ENCODE measurements at places on chromosomes 2 and 18.
A peak's percentile ranks its signal among the peaks of the same experiment; 100 is the strongest.

GRCh38 chr2:144261966-144262365, 258.0 kb downstream of the ZEB2 start:
- DNase-seq = no peak

- DNase-seq = peak; percentile 68
These were observed 37.2 kb downstream of the STEAP3 start for GRCh38 chr2:119260646-119261492.

DNA sequence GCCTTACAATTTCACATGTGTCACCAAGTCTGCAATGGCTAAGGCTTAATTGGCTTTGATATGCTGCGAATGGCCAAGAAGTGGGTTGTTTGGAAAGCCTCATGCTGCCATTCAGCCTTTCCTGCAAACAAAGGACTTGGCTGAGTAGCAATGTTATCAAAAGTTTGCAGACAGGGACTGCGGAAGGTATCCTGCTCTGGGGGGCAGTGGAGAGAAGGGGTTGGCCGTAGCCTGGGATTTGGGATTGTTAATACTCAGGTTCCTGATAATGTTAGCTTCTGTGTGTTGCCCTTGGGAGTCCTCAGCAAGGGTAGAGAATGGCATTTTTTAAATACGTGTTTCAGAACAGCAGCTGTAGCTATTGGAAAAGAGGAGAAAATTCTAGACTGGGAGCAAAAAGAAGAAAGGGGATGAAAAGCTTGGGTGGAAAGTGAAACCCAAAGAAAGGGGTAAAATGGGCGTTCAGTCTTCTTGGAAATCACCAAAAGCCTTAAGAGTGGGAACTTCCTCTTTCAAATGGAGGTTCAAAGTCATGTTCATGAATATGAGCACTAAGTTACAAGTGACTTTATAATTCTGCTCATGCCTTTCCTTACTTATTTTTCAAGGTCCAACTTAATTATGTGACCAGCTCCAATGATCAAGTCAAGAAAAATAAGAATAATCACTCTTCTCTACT, 325.1 kb downstream of the RNF144A start:
- no peak for DNase-seq

DNA sequence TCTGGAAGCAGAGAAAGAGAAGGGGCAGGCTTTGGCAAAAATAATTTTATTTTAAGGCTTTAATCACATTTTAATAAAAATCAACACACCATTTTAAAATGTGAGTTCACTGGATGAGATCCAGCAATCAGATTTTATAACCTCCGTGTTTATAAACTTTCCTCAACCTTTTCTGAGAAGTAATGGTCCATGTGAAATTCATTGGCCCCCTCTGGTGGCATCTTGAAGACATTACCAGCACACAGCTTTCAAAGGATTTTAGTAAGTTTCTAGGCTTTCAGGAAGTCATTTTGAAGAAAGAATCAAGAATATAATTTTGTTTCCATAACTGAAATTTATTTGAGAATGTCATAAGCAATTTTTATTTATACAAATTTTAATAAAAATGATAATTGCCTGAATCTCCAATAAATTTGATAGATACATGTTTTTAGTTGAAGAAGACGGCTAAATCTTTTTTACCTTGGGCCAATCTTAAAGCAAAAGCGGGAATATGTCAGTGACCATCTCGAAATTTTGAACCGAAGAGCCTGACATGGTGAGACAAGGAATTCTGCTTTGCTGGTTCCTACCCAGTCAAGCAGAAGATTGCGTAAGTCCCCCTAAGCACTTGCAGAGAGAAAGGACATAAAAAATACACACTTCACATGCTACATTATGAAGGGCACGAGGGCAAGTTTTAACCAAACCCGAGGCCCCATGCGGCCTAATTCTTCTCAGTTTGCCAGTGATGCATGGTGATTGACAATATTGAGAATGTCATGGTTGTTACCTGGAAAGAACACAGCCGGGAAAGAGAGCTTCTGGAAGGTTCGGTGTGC, 128.4 kb upstream of the CBLN2 start:
- DNase-seq = peak; percentile 39

DNA sequence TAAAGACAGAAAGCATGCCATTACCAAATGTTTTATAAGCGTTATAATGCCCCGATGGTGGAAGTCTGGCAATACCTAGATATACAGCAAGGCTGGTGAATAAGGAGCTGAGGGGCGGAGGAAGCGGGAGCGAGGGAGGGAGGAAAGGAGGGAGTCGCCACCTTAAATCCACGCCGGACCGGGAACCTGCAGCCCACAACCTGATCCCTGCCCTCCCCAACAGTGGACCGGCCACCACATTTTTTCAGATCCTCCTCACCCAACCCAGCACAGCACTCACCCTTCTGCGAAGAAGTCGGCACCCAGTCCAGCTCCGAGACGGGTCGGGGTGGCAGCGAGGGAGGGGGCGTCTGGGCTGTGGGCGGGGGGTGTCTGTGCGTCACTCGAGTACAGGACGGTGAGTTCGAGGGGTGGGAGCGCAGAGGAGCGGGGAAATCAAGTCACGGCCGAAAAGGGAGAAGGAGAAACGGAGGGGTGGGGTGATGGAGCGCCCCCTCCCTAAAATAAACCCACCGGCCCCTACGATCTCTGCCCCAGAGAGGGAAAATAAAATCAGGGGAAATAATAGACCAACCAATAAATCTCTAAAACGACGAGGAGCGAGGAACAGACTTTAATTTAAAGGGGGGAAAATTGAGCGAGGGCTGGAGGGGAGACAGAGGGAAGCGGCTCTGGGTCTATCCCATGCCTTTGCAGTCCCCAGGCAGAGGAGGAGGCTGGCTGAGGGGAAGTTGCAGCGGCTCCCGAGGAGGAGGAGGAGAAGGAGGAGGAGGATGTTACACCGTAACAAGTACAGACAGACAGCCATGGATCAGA, 96.5 kb upstream of the SERTAD2 start:
- DNase-seq = peak; percentile 38

GRCh38 chr2:221969087-221969829, 329.5 kb downstream of the PAX3 start:
- peak; percentile 76 for DNase-seq

DNA sequence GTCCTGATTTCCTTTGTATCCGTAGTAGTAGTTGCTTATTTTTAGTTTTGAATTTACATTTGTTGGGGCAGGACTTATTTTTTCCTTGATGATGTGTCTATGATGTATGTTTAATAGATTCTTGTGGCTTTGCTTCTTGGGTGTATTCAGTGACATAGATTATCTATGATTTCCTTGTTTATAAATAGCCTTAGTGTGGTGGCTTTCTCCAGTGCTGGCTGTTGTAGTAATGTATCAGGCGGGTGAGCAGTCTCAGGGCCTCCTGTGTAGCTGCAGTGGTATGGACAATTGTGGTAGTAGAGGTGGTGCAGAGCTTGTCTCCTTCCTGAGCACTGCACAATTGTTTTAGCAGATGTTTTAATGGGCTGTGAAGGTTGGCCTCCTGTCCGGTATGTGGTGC, 60.5 kb downstream of the SMCHD1 start:
- no peak for DNase-seq

- no peak for DNase-seq
These were observed 68.7 kb downstream of the MTHFD2 start for GRCh38 chr2:74267068-74267467.

DNA sequence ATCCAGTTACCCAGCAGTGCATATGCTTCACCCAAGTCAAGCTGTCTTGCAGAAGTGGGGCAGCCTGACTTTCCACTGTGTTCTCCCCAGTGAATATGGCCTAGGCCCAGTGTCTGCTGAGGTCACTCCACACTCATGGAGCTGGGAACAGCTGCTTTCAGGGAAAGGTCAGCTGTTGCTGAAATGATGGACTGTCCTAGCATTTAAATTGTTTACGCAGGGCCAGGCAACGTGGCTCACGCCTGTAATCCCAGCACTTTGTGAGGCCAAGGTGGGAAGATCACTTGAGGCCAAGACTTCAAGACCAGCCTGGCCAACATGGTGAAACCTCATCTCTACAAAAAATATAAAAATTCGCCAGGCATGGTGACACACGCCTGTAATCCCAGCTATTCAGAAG, 86.5 kb downstream of the LIPG start:
- DNase-seq = no peak

- no peak for DNase-seq
These were observed 262.0 kb downstream of the CAMKMT start for GRCh38 chr2:44623622-44624351.

DNA sequence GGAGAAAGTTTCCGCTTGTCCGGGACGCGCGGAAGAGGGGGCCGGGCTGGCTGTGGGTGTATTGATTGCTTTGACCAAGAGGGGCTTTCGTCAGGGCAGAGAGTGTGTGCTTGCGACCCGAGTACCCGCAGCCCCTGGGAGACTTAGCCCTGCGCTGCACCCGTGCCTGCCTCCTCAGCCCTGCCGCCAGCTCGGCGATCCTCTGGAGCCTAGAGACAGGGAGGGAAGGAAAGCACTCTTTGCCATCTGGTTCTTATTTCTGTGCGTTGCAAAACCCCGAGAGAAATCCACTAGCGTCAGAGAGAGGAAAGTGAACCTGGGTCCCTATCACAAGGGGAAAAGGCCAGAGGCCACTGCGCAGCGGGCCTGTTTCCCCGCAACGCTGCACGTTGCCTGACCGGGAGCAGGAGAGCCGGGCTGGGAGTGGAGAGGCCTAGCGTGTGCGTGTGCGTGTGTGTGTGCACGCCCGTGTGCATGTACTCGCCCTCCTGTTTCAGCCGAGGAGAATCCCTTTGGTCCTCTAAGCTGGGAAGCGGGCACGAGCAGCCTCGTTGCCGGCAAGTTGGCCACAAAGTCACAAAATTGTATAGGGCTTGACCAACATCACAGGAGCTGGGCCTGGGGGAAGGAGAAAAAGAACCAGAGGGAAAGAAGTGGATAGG, 1.7 kb downstream of the SIX3 start:
- no peak for DNase-seq

DNA sequence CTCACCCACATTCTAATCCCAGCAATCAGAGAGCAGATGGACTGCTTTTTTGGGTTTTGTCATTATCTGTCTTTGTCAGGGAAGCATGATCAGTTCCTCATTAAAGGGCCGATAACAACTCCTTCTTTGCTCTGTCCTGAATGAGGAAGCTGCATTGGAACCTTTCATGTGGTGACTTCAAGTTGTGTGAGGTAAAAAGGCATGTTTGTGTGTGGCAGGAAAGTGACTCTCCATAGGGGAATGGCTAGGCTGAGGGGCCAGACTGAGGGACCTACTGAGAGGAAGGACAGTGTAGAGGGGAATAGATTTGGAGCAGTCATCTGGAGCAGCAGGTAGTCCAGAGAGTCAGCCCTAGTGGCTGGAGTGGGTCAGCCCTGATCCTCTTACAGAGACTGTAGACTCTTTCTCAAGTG, 23.6 kb upstream of the LRRTM1 start:
- DNase-seq = no peak

- DNase-seq = no peak
These were observed 26.0 kb downstream of the ABCB11 start for GRCh38 chr2:169005080-169005598.

Data from AG20443 (cell line).